NCI-H526 treated with DMSO at 0.1 percent for 48 hours (cell line): ENCODE measurements at places on chromosomes 5 and 9.
A peak's percentile ranks its signal among the peaks of the same experiment; 100 is the strongest.

DNA sequence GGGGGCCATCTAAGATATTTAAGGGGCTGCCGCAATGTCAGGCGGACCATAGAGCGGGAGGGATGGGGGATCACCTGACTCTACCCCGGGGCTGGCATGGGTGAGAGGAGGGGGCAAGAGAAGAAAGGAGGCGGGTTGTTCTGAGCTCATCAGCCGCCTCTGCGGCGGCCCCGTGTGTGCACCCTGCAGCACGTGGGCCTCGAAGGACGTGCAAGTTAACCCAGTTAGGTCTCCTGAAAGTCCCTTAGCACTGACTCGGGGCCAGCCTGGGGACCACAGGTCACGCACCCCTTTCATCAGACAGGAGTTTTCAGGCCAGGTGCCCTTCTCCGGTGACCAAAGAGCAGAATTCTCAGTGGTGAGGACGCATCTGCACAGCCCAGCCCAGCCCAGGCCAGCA, 58.0 kb downstream of the UBE2QL1 start:
- no peak for DNase-seq

- DNase-seq: no peak
Observed at GRCh38 chr5:56327809-56328208, 94.7 kb upstream of the ANKRD55 start.

GRCh38 chr5:161230221-161230620, 316.3 kb downstream of the GABRB2 start:
- peak; percentile 41 for DNase-seq

DNA sequence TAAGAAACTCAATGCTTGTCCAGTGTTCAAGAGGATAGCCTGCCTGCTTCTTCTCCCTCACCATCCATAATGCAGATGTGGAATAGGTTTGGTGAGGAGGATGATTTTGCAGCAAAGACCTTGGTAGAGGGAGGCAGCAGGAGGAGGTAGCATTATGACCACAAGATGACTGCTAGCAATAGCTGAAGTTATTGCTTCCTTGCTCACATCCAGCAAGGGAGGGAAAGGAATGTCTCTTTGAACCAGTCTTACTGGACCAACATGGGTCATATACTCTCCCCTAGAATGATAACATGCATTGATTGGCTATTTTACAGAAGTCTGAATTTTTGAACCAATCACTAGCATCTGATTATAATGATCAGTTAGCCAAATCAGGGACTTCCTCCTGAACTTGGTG, 607.6 kb downstream of the EBF1 start:
- DNase-seq: no peak

DNA sequence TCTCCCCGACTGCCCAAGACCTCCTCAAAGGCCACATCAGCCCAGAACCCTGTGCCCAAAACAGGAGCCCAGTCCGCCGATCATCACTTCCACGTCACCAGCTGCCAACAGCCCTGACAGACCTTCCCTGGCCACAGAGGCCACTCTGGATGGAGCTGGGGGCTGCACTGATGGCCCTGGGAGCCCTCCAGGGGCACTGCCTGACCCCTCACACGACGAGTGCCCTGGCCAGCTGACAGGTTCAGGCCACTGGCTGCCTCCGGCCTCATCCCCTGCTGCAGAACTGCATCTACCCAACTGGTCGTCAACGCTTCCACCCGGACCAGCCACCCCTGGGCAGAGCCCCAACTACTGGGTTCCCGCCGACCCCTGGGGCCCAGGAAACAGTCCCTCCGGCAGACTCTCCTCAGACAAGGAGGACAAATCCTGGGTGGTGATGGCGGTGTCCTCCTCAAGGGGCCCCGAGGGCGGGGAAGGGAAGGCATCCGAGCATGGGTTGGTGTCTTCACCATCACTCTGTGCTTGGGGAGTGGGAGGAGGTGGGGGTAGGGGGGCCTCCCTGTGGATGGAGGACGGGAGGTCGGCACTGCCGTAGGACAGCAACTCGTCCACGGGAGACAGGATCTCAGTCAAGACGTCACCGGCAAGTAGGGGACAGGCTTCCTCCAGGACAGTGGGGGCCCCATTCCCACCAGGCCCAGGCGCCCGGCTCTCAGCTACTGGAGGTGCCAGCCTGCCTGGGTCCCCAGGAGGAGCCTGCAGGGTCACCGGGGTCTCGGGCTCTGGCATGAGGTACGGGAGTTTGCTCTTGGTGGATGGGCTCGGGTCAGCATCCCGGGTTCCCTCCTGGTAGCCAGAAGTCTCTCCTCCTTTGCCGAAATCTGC, 7.9 kb upstream of the QSOX2 start:
- DNase-seq: no peak

DNA sequence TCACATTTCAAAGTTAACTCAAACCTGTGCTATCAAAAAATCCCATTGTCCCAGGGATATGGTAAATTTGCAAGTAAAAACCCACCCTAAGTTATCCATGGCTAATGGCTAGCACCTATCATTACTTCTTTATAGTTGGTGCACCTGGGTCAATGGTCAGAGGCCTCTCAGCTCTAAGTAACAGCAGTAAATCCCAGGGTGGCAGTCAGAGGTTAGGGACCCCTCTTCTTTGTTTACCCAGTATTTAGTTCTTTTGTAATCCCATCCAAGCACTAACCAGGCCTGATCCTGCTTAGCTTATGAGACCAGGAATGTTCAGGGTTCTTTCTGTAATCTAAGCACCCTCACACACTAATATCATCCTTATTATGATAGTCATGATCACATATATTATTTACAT, 52.1 kb upstream of the WWC1 start:
- DNase-seq: no peak

GRCh38 chr9:105832096-105832710, 137.9 kb downstream of the TMEM38B start:
- no peak for DNase-seq

GRCh38 chr5:74616236-74617146, 24.0 kb downstream of the ENC1 start:
- DNase-seq: no peak

- DNase-seq: no peak
Observed at GRCh38 chr5:4204276-4205141, 608.9 kb downstream of the IRX1 start.

DNA sequence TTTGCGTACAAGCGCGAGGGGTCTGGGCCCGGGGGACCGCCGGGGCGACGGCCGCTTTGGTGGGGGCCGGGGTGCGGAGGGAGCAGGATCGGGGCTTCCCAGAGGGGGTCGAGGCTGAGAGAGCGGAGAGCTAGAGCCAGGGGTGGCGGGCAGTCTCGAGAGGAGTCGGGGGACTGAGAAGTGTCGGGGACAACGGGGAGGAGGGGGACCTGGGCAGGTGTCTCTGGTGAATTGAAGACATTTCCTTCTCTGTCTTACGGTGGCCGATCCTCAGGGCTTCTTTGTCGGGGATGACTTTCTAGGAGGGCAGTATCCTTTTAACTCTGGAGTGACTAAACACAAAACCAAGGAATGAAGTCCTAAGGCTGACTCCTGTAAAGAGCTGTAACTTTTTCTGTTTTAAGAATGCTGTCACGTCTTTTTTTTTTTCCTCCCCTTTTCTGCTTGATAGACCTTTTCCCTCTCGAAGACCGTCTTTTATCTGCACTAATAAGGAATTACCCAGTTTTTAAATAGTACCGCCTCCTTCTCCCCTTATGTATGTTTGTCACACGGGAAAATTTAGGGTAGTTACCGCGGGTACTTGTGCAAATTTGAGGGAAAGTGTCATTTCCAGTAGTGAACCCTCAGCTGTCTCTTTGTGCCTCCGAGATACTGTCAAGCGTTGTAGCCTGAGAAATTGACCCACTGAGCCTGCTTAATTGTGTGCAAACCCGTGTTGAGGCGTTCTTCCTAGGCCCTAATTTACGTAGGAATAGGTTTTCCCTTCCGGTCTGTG, 822 bp downstream of the DENND4C start:
- no peak for DNase-seq

- peak; percentile 18 for DNase-seq
Observed at GRCh38 chr9:86281593-86282076, 703 bp downstream of the ISCA1 start.

GRCh38 chr5:3925022-3925421, 329.4 kb downstream of the IRX1 start:
- no peak for DNase-seq
